ENCODE measurements at places on chromosomes 11 and 22.

DNA sequence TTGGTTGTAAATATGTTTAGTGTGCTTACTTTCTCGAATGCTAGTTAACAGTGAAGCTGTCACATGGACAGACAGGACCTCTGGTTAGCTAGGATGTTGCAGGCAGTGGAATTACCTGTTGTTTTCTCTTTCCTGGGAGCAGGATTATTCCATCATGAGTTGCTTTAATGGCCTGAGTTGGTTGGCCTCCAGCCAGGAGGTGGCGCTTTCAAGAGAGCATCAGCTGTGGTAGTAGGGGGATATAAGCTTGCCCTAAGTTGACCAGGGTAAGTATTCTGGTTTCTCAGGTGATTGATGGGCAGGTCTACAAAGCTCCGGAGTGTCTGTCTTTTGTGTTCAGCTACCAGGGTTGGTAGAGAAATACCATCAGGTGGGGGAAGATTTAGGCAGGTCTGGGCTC is 43.5 kb downstream of the NELL1 start:
- DNase-seq: no peak

GRCh38 chr22:47564651-47565434 is 802.4 kb downstream of the TBC1D22A start:
- no peak for DNase-seq

DNA sequence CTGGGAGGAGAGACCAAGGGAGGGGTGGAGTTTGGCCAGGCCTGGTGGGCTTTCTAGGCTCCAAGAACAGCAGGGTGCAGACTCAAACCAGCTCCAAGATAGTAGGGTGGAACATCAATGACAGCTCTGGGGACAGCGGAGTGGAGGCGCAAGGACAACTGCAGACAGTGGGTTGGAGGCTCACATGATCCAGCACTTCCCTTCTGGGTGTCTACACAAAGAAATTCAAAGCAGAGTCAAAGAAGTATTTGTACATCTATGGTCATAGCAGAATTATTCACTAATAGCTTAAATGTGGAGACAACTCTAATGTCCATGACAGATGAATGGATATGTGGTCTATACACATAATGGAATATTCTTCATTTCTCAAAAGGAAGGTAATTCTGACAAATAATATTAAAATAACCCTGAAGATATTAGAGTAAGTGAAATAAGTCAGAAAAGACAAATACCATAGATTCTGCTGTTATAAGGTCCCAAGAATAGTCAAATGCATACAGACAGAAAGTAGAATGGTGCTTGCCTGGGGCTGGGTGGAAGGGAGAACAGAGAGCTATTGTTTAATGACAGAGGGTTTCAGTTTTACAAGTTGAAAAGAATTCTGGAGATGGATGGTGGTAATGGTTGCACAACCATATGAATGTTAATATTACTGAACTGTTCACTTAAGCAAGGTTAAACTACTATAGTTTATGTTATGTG is 5.5 kb upstream of the GAB4 start:
- no peak for DNase-seq

- DNase-seq: no peak
These were observed 16.4 kb downstream of the APOL2 start for GRCh38 chr22:36222887-36223450.

DNA sequence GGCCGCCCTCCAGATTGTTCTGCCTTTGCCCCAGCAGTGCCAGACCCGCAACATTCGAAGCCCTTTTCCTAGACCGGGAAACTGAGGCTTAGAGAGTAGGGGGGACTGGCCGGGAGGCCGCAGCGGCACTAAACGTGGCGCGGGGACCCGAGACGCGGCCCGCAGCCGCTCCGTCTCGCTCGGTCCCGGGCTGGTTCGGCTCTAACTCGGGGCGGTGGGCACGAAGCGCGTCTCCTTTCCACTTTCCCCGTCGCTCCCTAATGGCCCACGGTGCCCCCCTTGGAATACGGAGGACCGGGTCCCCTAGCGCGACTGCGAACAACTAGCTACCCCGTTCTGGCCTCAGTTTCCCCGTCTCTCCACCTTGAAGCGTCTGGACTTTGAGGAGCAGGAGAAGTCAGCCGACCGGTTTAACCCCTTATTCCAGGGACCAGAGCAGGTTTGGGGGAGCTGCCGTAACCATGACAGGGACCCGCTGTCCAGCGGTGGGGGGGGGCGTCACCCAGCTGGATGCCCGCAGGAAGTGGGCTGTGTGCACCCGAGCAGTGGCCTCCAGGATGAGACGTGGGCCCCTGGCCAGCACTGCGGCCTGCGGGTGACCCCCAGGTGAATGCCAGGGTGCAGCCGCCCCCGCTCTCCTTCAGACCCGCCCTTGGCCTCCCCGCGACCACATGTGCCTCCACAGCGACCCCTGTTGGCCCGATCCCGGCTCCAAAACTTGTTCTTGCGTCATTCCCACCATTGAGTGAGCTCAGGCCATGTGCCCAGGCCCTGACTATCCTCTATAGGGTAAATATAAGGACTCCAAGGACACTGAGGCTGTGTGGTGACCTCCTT is 1.1 kb downstream of the CDC42EP1 start:
- DNase-seq: peak; percentile 55

- DNase-seq: no peak
These were observed 4.3 kb upstream of the PATZ1 start for GRCh38 chr22:31350410-31350863.

DNA sequence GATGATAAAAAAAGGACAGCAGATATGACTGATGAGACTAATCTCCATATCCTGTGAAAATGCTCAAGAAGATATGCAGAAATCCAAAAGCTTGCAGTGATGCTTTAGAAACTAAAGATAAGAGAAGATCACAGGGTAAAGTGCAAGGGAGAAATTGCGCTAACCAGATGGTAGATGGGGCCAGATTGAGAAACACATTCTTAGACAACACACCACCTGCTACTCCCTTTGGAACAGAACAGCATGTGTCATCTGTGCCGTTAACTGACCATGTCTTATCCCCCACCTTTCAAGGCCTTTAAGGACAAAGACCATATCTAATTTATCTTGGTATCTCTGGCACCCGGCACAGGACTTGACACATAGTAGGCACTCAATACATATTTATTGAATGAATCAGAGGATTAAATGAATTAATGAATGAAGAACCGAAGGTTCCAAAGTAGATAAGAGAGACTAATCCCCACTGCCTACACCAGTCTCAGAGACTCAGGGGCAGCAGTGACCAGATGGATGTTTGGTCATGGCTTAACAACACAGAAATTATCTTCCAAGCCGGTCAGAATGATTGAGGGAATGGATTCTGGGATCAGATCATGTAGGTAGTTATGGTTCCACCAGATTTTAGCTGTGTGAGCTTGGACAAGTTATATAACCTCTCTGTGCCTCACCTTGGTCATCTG is 12.3 kb upstream of the P2RY2 start:
- no peak for DNase-seq

DNA sequence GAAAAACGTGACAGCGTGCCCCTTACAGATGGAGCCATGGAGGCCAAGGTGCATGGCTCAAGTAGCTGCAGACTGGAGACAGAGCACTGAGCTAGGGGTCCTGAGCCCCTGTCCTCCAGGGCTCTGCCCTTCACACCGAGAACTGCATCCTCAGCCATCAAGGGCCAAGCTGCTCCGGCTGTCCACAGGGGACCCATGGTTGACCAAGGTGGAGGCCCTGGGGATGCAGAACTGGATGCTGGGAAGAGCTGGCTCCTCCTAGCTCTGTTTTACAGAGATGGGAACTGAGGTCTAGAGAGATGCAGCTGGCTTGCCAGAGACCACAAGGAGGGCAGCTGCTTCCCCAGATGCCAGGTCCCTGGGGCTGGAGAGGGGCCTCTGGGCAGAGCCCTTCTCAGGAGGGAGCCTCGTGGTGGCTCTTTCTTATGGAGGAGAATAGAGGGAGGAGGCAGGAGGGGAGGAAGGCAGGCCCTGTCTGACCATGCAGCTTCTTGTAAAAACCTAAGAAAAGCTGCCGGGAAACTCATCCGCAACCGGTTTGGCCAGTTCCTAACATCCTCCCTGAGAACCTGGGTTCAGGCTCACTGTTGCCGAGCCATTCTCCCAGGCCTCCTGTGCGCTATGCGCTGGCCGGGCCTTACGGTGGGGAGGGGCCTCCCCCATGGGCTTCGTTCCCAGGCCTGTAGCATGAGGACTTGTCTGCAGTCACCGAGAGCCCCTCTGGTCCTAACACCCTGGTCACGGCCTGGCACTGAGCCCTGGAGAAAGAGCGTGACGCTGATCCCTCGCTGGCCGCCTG is 80.6 kb downstream of the WNT7B start:
- no peak for DNase-seq

DNA sequence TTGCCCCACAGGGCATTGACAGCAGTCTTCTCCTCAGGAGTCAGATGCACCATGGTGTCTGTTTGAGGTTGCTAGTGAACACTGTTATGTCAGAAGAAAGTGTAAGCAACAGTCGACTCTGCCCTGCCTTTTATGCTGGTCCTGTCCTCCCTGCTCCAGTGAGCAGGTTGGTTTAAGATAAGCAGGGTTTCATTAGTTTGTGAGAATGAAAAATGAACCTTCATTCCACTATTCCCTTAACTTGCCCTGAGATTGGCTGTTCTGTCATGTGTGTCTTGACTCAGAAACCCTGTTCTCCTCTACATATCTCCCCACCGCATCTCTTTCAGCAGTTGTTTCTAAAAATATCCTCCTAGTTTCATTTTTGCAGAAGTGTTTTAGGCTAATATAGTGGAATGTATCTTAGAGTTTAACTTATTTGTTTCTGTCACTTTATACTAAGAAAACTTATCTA is at the start of gene HBD:
Gene HBD (minus strand): TSS at position 103 of the 454 bp plus-strand sequence. CDS start 50 bp downstream, at position 53.
- no peak for DNase-seq

GRCh38 chr11:122874991-122875390 is 7.6 kb upstream of the JHY start:
- DNase-seq: no peak

DNA sequence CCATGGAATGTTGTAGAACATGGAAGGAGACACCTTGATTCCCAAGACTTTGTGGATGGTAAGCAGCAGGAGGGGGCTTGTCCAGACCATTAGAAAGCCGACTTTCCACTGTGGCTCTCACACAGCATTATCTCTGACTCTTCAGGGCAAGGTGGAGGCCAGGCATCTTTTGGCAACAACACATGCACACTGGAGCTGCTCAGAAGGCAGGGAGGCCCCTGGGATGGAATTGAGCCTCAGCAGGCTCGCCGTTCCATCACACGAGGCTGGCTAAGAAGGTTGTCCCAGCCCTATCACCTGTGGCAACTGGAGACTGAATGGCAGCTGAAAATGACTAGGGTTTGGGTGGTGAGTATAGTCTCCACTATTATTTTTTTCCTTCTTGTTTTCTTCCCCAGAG is 76.3 kb upstream of the TMEM45B start:
- DNase-seq: no peak

DNA sequence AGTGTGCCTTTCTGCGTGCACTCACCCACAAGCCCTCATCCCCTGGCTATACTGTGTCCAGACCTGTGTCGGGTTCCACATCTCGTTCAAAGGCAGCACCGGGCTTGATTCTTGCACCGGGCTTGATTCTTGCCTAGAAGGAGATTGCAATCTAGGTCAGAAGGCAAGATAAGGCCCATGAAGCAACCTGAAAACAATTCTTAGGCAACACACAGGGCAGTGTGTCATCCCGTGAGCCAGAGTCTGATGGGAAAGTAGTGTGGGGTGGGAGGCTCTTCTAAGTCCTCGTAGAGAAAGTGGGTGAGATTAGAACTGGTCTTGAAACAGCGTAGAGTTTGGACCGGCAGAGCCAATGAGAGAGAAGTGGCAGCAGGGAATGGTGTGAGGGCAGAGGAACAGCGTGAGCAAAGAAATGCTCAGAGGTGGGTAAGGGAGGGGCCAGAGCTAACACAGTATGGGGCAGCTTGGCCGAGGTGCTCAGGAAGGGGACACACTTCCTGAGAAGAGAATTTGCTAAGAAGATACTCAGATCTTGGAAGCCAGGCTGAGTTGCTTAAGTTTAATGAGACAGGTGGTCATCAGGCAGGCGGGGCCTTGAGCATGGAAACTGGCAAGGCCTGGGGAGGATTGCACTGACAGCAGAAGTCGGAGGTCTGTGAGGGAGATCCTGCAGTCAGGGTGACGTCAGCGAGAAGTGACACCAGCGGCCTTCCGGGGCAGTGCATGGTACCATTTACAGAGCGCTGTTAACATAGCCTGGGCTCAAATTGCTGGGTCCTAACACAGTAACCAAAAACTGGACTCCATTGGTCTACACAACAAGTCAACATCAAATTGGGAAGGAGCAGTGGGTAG is 40.7 kb upstream of the DKK3 start:
- no peak for DNase-seq

DNA sequence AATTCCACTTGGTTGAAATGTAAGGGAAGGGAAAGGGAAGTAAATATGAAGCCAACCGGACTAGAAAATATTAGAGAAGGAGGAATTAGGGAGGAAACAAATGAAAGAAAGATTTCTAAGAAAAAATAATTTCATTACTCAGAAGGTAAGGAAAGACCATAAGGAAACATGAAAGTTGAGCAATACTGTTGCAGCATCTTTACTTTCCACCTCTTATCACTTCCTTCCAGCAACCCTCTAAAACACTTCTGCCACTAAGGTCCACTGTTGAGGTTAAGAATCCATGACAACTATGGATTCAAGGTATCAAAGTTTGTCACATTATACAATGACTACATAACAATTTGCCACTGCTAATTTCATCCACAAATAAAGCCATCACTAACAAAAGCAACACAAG is 308.6 kb downstream of the DLG2 start:
- no peak for DNase-seq

DNA sequence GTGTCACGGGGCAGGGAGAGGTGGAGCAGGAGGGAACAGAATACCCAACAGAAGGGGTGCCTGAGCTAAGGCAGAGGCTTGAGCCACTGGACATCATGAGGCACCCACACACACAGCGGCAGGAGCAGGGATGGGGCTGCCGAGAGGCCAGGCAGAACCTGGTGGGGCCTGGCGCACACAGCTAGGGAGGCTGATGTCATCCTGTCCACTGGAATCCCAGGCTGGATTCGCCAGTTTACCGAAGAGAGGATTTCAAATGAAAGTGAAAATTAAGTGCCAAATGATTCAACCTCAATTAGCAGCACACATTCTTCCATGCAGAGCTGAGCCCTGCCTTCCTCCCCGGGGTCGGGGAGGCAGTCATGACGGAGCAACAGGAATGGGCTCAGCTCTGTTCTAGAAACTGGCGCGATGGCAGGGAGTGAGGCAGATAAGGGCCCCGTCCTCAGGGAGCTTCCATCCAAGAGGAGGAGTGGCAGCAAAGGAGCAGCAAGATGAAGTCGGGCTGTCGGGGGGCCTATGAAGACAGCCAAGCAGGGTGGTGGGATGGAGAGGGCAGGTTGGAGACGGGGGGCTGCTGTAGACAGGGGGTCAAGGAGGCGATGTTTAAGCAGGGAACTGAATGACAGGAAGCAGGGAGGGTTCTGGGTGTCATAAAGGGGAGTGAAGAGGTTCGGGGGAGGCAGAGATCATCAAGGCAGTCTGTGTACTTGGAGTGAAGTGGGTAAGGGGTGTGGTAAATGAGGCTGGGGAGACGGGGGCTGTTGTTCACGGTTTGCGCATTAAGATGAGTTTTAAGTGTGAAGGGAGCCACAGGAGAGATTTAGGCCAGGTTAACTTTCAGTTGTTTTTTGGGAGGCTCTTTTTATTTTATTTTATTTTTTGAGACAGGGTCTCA is 6.4 kb downstream of the RAC2 start:
- no peak for DNase-seq

- no peak for DNase-seq
These were observed 68.5 kb upstream of the SLC35C1 start for GRCh38 chr11:45736424-45736823.

- peak; percentile 22 for DNase-seq
These were observed 18.8 kb downstream of the CSNK1E start for GRCh38 chr22:38298312-38299005.

- no peak for DNase-seq
These were observed 40.4 kb downstream of the RRAS2 start for GRCh38 chr11:14318581-14318981.

GRCh38 chr11:86743223-86744118 is 56.9 kb upstream of the PRSS23 start:
- DNase-seq: no peak

GRCh38 chr11:125088576-125089455 is 22.6 kb downstream of the TMEM218 start:
- DNase-seq: no peak

Data from activated CD8-positive, alpha-beta memory T cell treated with anti-CD3 and anti-CD28 coated beads for 1 hour (primary cell).